Ascending aorta (tissue), 2 donors: ENCODE measurements at places on chromosomes 5 and 9. TPM values are rescaled to one million over a fixed set of nuclear protein-coding genes. Genes with fewer than 3 reads are reported as not detected.

- DNase-seq, result no peak
Observed at GRCh38 chr9:14351221-14351836, 37.4 kb upstream of the NFIB start.

- DNase-seq, result no peak
Observed at GRCh38 chr5:114018186-114018585, 343.7 kb upstream of the KCNN2 start.

- no peak for DNase-seq
Observed at GRCh38 chr5:96031180-96031579, 69.5 kb upstream of the ELL2 start.

GRCh38 chr9:115921301-115921700 lies 232.3 kb upstream of the PAPPA start:
- DNase-seq, result no peak

DNA sequence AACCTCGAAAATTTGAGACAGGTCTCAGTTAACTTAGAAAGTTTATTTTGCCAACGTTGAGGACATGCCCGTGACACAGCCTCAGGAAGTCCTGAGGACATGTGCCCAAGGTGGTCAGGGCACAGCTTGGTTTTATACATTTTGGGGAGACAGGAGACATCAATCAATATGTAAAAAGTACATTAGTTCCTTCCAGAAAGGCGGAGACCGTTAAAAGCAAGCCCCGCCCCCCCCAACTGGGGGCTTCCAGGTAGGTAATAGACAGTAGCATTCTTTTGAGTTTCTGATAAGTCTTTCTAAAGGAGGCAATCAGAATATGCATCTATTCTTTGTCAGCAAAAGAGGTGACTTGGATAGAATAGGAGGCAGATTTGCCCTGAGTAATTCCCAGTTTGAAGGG lies 599 bp upstream of the MOCS2 start:
- no peak for DNase-seq

DNA sequence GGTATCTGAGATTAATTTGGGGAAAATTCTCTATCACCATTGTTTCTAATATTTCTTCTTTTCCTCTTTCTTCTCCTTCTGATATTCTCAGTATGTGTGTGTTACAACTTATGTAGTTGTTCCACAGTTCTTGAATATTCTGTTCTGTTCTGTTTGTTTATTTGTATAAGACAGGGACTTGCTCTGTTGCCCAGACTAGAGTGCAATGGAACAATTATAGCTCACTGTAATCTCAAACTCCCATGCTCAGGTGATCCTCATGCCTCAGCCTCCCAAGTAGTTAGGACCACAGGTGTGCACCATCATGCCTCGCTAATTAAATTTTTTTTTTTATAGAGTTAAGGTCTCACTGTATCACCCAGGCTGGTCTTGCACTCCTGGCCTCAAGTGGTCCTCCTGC lies 145.8 kb upstream of the TUT7 start:
- no peak for DNase-seq

- DNase-seq, result no peak
Observed at GRCh38 chr9:92736563-92737215, 27.9 kb downstream of the BICD2 start.

- no peak for DNase-seq
Observed at GRCh38 chr5:143118222-143118621, 285.3 kb downstream of the NR3C1 start.

DNA sequence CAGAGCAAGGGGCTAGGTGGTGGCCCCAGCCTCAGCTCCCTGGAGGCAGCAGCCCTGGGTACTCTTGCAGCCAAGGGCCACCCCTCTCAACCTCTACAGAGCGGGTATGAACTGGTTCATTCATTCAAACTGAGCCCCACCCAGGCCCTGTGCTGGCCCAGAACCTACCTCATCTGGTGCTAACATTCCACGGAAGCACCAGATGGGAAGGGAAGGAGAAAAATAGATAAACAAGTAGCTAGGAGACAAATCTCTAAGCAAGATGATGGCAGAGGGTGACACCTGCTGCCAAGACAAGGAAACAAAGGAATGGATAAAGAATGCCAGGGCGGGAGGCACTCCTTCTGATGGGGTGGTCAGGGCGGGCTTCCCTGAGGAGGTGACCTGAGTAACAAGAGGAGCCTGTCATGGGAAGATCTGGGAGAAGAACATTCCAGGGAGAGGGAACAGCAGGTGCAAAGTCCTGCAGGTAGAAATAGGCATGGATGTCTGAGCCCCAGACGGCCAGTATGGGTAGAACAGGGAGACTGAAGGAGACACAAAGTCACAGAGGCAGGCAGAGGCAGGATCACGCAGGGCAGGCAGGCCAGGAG lies 6.1 kb downstream of the ST6GALNAC4 start:
- no peak for DNase-seq

DNA sequence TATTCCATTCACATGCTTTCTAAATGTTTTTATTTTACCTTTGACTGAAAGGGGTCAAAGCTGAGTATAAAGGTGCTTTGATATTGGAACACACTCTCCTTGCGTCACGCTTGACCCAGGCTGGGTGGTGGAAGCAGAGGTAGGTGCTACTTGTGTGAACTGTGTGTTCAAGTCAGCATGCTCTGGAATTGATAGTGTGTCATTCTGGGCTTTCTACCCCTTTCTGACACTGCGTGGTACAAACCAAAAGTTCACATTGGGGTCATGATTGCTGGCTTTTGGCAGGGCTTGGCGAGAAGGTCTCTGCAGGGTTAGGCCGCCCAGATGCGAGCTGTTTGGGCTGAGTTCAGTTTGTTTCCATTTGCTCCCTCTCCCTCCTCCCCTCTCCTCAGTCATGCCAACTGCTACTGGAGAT lies 131.8 kb downstream of the ADAMTSL1 start:
- no peak for DNase-seq

- DNase-seq, result no peak
Observed at GRCh38 chr9:68704498-68704813, 584 bp upstream of the PIP5K1B start.

DNA sequence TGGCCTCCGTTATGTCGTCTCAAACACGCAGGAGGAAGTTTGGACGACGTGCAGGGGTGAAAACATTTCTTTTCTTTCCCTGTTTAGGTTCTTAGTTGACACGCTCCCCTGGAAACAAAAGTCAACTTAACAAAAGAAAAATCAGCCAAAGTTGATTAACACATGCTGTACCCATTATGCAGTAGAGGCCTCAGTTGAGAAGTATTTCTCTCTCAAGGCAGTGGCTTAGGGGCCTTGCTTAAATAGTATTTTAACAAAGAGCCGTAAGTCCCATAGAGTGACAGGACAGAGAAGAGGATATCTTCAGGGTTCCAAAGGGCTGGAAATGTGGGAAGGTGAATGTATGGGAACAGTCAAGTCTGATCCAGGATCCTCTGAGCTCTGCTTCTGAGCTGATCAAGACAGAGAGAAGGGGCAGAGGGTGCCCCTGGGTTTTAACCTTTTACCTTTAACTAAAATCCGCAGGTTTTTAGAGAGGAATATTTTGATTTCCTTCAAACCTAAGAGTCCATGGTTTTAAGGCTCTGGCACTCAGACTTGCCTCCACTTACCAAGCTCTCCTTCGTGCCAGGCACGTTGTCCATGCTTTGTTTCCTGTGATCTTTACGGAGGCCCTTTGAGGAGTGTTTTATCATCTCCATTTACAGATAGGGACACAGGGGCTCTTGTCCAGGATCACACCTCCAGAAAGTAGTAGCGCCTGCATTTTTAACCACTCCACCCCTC lies 629 bp upstream of the CD74 start:
- DNase-seq, result no peak

GRCh38 chr5:172490514-172491461 lies 36.5 kb upstream of the SH3PXD2B start:
- peak; percentile 46 for DNase-seq

GRCh38 chr5:159050316-159051143 lies 49.2 kb downstream of the EBF1 start:
- DNase-seq, result no peak

DNA sequence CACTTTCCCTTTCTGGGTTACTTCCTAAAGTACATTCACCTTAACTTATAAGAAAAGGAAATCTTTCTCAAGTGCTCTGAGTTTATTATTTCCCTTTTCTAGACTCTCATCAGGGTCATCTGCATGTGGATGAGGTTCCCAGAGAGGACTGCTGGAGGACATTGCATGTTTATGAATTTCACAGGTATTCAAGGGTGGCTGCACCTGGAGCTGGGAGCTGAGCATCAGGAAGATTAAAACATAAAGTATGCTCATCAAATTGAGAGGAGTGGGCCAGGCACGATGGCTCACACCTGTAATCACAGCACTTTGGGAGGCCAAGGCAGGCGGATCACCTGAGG lies 34.7 kb upstream of the PLIN2 start:
- no peak for DNase-seq

DNA sequence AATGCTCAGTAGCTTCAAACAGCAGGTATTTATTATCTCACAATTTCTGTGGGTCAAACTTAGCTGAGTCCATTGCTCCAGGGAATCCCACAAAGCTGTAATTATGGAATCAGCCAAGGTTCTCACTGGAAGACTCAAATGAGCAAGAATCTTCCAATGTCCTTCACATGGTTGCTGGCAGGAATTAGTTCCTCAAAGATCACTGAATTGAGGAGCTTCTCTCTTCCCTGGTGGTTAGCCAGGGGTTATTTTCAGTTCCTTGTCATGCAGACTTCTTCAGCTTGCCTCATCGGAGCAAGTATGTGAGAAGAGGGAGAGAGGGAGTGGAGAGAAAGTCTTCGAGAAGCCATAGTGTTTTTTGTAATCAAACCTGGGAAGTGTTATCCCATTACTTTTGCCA lies 2331.9 kb downstream of the MAT2B start:
- no peak for DNase-seq

CDH9 gene
- total RNA-seq, result not detected

SNCB gene
- total RNA-seq, result not detected

FER gene
- 11.8 TPM for total RNA-seq

SLIT3 gene
- total RNA-seq, result 128 TPM

IL7R gene
- total RNA-seq, result 6.6 TPM

INSL4 gene
- not detected for total RNA-seq

HAVCR2 gene
- 1.7 TPM for total RNA-seq

LRRC70 gene
- 11.8 TPM for total RNA-seq

PAX5 gene
- not detected for total RNA-seq
